Tibial nerve (tissue), 4 donors: ENCODE measurements at places on chromosomes 11 and 22. TPM values are rescaled to one million over a fixed set of nuclear protein-coding genes. Genes with fewer than 3 reads are reported as not detected.

DNA sequence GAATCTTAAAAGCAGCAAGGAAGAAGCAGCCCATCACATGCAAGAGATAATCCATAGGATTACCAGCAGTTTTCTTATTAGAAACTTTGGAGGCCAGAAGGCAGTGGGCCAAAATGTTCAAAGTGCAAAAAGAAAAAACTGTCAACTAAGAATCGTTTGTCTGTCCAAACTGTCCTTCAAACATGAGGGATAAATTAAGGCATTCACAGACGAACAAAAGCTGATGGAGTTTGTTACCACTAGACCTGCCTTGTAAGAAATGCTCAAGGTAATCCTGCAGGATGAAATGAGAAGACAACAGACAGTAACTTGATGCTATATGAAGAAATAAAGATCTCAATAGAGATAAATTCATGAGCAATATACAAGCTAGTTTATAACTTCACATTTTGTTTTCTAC lies 150.4 kb downstream of the WNT7B start:
- H3K36me3 ChIP-seq: peaks cover 12% of the 10 kb centered on the region
- H3K27me3 ChIP-seq: no peaks in the 10 kb centered on the region
- no peak overlapping the region for H3K27ac ChIP-seq
- no peak for DNase-seq
- H3K4me1 ChIP-seq: no peaks in the 10 kb centered on the region
- H3K4me3 ChIP-seq: no peak overlapping the region

- no peaks in the 10 kb centered on the region for H3K36me3 ChIP-seq
- no peak overlapping the region for H3K4me3 ChIP-seq
- no peaks in the 10 kb centered on the region for H3K27me3 ChIP-seq
- no peaks in the 10 kb centered on the region for H3K4me1 ChIP-seq
- H3K27ac ChIP-seq: no peak overlapping the region
- DNase-seq: no peak
These were observed 152.8 kb downstream of the CHST1 start for GRCh38 chr11:45512471-45513148.

OR51B4 gene
- not detected for total RNA-seq

DNA sequence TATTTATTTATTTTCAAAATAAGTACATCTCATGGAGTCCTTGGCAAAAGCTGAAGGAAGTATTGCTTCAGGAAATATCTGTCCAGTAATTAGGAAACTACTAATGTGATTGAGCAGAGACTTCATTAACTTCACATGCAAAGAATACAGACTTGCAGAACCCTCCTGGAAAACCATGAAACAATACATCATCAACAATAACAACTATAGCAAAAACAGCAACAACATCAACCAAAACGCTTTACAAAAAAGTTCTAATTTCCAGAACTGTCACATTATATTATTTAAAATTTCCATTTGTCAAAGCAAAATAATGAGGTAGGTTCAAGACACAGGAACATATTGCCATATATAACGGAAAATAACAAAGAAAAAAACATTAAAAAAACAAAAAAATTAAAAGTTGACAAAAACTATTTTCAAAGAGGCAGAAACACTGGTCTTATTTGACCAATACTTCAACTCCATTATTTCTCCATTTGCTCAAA lies 79.8 kb upstream of the TOP3B start:
- no peak for DNase-seq
- H3K36me3 ChIP-seq: no peaks in the 10 kb centered on the region
- H3K27ac ChIP-seq: no peak overlapping the region
- H3K27me3 ChIP-seq: no peaks in the 10 kb centered on the region
- no peak overlapping the region for H3K4me3 ChIP-seq

DNA sequence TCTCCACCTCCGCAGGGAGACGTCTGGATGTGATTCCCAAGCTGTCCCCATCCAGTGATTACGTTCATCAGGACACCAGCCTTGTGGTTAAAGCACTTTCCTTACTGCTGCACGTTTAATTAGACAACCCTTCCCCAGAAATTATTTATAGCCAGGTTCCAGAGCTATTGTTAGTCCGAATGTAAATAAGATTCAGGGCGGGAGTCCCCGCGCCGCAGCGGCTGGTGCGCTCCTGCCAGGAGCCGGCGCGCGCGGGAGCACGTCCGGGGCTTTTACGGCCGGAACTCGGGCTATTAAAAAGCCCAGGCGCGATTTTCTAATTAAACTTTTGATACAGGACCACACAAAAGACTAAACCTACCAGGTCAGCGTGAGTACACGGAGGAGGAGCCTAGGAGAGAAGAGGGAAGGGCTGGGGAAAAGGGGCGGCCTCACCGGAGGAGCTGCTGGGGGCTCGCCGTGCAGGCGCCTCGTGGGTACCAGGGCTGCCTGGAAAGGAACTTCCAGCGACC lies 538.3 kb downstream of the OPCML start:
- H3K27me3 ChIP-seq: no peaks in the 10 kb centered on the region
- no peaks in the 10 kb centered on the region for H3K4me1 ChIP-seq
- H3K36me3 ChIP-seq: no peaks in the 10 kb centered on the region
